ENCODE measurements at places on chromosomes 12 and 14.

DNA sequence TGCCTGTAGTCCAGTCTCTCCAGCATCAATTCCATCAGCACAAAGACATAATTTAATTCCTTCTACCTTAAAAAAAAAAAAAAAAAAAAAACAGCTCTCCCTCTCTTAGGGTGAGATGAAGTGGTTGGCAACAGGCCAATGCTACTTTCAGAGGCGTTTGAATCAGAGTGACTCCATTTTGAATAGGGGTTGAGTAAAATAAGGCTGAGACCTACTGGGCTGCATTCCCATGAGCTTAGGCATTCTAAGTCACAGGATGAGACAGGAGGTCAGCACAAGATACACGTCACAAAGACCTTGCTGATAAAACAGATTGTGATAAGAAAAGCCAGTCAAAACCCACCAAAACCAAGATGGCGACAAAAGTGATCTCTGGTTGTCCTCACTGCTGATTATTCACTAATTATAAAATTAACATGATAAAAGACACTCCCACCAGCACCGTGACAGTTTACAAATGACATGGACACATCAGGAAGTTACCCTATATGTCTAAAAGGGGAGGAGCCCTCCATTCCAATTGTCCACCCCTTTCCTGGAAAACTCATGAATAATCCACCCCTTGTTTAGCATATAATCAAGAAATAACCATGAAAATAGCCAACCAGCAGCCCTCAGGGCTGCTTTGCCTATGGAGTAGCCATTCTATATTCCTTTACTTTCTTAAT lies 6.9 kb upstream of the TCL1B start:
- no peak for DNase-seq

DNA sequence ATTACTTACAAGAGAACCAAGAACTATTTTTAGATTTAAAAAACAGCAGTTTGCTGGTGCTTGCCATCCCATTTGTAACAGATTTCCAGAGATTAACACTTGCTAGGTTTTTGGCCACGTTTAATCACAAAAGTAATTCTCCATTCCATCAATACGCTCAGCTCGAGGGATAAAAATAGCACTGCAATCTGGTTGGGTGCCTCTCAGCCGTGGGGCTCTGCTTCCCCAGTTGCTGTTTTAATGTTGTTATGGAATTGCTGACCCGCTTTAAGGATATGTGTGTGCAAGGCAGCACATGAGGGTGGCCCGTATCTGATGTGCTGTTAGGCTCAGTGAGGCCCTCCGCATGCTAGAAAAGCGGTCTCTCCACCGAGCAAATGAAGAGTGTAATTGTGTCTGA lies 222.2 kb upstream of the TMEM260 start:
- DNase-seq: no peak

GRCh38 chr12:5087831-5088554 lies 44.3 kb downstream of the KCNA5 start:
- DNase-seq: no peak

DNA sequence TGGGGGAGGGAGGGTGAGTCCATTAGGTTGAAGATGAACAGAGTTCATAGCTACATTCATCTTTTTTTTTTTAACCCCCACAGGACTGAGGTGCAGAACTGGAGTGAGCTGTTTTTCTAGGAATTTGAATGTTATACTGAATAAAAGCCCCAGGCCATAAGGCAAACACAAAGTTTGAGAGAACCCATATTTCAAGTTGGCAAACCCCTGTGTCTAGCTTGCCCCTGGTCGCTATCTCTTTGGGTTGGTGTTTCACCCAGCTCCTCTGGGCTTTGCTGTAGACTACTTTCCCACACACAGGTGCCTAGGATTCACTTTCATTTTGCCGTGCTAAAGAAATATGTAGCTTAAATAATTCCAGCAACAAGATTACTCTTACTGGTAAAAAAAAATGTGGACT lies 5.2 kb upstream of the LMO3 start:
- DNase-seq: no peak

DNA sequence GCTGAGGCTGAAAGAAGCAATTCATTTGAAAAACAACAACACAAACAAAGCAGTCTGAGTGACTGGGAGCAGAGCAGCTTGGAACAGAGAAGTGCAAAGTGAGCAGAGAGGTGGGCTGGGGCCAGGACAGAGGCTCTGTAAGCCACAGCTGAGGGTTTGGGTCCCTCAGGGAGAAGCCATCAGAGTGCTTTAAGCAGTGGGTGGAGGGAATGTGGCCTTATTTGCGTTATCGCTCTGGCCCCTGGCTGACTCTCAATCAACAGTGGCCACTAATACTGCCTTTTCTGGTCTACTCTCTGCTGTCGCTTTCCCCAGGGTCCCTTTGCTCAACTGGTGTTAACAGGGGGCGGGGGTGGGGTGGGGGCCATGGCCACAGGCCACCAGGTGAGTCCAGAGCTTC lies 44.2 kb downstream of the IRF2BPL start:
- no peak for DNase-seq

DNA sequence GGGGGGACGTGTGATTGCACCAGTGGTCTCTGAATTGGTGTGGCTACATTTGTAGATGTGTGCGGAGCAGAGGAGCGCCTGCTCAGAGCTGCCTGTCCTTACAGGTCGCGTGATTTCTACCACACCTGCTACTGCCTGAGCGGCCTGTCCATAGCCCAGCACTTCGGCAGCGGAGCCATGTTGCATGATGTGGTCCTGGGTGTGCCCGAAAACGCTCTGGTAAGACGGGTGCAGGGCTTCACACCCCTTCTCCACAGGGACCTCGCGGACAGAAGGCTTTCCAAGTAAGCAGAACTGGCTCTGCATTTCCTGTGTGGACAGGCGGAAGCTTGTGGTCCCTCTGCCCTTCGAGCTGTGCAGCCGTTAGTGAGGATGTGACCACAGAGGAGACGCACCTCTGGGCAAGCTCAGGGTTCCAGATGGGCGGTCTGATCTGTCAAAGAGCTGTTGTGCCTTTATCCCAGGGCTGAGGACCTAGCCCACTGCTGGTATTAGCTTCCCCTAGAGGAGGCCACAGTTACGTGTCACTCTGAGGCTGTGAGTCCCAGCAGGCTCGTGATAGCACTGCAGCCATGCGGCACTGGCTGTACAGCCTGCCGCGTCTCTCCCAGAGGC lies 47.7 kb downstream of the MAX start:
- DNase-seq: no peak

DNA sequence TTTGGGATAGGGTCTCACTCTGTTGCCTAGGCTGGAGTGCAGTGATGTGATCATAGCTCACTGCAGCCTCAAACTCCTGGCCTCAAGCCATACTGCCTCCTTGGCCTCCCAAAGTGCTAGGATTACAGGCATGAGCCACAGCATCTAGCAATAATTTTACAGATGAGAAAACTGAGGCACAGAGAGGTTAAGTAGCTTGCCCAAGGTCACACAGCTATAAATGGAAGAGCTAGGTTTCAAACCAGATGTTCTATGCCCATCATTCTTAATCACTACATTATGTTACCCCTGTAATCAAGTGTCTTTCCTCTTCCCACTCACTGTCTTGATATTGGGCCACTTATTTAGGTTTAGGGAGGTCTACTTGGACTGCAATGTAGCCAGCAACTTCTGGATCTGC lies 3.6 kb downstream of the SLC17A8 start:
- no peak for DNase-seq

DNA sequence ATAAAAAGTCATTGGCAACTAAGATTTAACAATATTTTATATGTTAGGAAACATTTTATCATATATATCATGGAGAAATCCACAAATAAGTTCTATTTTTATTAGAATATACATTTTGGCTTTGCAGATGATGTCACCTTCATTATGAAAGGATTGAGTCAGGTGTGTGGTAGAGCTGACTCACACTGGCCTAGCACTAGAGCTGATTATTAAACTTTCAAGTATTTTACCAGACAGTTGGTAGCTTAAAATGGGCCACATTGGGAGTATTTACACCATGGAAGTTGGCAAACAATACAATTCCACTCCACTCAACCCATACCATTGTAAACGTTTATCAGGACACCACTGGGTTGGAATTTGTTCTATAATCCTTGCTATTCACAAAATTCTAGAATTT lies 1036.6 kb downstream of the TRHDE start:
- DNase-seq: no peak

GRCh38 chr12:3313675-3314663 lies 177.0 kb upstream of the PRMT8 start:
- peak; percentile 18 for DNase-seq

GRCh38 chr12:104354868-104355570 lies 51.5 kb downstream of the EID3 start:
- DNase-seq: no peak

- no peak for DNase-seq
Measured at GRCh38 chr12:89355243-89356068, 3.2 kb upstream of the DUSP6 start.

- DNase-seq: no peak
Measured at GRCh38 chr14:56216626-56217379, 98.6 kb downstream of the PELI2 start.

GRCh38 chr12:127150479-127150878 lies 1116.5 kb upstream of the TMEM132C start:
- no peak for DNase-seq

Data from activated CD4-positive, alpha-beta T cell treated with anti-CD3 and anti-CD28 coated beads, Interleukin-2, Interleukin-4, amounts not matched to agents 100 ng/mL and 50 ng/mL, durations not matched to agents 16 hours and 8 hours (primary cell).